ENCODE measurements at places on chromosomes 2 and 18.
A peak's percentile ranks its signal among the peaks of the same experiment; 100 is the strongest.

- no peak for DNase-seq
These were observed 90.9 kb downstream of the ACVR1 start for GRCh38 chr2:157785200-157785599.

DNA sequence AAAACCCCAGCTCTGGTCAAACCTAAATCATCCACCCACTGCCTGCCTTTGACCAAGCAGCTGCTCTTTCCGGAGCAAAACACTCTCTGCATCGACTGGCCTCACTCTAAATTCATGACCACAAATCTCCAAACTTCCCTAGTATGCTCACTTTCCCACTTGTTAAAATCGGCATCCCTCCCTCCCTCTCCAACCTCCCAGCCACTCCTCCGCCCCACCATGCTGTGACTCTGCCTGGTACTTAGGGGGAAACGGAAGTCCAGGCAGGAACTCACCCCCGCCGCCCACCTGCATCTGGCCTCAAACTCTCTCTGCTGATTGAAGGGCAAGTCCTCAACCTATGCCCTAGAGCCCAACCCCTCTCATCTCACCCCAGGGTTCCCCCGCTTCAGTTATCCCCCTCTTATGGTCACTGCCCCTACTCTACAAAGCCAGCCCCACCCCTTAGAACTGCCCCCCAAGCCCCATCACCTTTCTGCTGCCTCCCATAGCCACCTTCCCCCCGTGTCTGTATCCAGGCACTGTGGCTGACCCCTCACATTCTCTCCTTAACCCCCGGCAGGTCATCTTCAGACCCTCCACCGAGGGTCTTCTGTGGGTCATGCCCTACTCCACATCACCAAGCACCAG, 3.8 kb upstream of the ADRA2B start:
- DNase-seq, result no peak

- no peak for DNase-seq
These were observed 268.4 kb downstream of the ATAD2B start for GRCh38 chr2:23658466-23658942.

DNA sequence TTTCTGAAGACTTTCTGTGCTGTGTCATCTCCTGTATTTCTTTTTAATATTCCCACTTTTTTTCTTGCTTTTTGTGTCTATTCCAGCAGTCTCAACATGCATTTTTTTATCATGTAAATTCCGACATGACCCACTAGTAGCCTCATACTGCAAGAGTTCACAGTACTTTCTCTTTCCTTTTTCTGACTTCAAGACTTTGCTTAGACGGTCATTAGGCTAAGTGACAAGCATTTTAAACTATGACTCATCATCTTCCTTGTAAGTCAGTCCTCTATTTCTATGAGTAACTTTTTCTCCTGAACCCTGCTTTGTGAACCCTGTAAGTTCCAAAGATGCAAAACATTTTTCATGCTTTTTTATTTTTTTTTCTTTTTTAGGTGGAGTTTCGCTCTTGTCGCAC, 381.2 kb downstream of the TXNL1 start:
- no peak for DNase-seq

GRCh38 chr18:49090901-49091300, 140.1 kb upstream of the SMAD7 start:
- no peak for DNase-seq

- no peak for DNase-seq
These were observed 8.0 kb downstream of the SP100 start for GRCh38 chr2:230423851-230424458.

DNA sequence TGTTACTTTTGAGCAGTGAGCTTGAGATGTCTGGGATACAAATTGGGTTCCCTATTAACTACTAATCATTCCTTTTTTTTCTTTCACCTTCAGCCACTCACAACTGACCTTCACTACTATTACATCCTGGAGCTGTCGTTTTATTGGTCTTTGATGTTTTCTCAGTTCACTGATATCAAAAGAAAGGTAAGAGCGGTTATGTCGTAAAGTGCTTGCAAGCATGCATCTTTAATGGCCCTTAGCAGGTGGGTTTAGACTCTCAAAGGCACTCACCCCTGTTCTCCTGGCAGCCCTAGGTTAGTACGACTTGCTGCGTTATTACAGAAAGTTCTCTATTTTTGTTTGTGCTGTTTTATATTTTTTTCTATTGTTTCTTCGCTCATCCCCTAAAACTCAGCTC, 107.6 kb upstream of the NOSTRIN start:
- DNase-seq, result no peak

GRCh38 chr2:108803045-108803736, 16.6 kb downstream of the CCDC138 start:
- no peak for DNase-seq

- no peak for DNase-seq
These were observed 220.1 kb upstream of the CTAGE1 start for GRCh38 chr18:22637787-22638186.

DNA sequence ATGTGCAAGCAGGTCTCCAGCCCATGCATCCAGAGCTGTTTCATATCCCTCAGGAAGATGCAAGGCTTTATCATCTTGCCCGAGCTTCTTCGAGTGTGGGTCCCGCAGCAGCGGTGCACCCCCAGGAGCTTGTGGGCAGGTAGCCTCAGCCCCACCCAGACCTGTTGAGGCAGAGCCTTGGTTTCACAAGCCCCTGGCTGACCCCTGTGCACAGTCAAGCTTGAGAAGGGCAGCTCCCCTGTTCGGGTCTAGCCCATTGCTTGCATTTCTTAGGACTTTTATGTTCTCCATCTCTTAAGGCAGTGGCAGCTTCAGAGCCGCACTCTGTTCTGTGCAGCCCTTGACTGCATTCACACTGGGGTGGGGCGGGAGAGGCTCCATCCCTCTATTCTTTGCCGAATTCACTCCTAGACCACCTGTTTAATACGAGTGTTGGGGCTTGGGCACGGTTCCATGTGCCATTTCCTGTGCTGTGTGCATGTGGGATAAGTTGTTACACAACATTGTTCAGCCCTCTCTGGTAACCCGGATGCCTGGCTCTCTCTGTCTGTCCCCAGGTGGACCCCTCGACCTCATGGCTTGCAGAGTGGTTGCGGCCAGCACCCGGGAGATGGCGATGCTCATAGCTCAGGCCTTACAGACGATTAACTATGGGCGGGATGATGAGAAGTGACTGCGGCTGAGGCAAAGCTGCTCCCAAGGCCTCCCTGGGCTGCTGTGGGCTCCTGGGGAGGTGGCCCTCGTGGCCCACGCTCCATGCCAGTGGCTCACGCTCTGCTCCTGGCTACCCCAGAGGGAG, 48.7 kb downstream of the IMPA2 start:
- no peak for DNase-seq

DNA sequence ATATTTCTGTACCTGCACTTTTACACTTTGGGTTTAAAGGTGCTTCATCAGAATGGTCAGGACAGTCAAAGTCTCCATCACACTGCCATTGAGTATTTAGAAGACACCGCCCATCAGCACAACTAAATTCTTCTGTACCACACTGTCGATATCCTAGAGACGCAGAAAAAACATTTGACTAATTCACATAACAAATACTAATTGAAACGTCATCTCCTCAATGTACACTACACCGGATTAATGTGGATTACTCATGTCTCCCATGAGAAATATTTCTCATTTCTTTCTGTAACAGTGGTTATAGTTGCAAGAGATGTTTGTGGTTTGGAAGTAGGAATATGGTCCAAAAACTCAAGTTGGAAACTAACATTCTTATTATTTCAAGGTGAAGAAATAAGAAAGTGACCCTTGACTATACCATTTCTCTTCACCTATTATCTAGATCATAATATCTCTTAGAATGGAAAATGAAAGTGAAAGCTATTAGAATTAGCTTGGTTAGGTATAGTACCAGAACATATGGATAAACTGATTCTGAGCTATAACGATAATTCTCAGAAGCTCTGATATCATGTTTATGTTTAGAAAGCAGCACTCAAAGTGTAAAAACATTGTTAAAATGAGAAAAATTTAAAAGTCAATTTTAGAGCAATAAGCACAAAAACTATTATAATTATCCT, 1627.7 kb downstream of the LRP1B start:
- no peak for DNase-seq

- no peak for DNase-seq
These were observed 246.6 kb downstream of the EIPR1 start for GRCh38 chr2:3130889-3131635.

- DNase-seq, result peak; percentile 52
These were observed 848 bp downstream of the VRK2 start for GRCh38 chr2:58047373-58047935.

GRCh38 chr2:6833300-6833604, 32.5 kb downstream of the CMPK2 start:
- no peak for DNase-seq
